NT2/D1 (cell line): ENCODE measurements at places on chromosomes 7 and 10.

DNA sequence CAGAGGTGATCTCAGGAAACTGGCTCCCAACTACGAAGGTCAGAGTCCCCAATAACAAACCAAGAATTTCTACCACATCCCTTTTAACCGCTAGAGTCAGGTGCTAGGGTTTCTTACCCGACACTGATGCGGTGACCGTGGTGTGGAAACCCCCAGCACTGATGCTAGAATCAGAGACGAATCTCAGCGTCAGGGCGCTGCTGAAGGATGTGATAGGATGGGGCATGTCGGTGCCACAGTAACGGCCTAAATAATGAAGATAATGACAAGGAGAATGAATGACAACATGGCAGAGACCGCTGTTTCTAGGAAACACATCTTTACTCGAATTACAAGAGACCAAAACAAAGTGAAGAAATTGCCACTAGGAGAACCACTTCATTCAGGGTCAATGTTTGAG is 131.1 kb upstream of the RSU1 start:
- no peak for DNase-seq

DNA sequence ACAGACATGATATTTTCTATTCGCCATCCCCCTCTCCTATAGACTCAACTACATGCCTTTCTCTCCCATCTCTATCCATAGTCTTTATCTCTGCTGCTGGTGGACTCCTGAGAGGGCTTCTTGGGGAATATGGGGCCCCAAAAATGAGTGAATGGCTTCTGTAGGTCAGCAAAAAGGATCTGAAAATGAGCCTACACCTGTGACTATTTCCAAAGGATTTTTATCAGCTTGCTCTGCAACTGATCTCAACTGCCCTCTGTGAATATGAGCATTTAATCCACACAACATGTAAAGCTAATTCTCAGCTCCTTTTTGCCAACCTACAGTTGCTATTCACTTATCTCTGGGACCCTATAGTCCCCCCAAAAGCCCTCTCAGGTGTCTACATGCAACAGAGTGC is 36.2 kb downstream of the PRSS2 start:
- DNase-seq: no peak

GRCh38 chr10:22271786-22272185 is 44.4 kb upstream of the COMMD3 start:
- DNase-seq: no peak

DNA sequence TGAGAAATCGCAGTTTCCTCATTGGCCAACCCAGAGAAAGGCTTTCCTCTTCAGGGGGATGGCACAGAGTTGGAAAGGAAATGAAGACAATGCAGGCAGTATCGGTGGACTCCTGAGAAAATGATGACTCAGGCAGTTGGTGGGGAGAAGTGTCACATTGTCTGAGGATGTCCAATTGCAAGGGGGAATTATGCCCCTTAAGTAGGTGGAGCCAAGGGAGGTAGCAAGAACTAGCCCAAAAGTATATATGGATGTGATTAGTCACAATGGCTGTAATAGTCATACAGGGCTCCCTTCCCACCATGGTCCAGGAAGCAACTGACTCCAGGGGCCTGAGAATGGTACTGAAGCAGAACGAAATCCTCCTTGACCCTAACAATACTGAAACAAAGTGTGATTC is 58.3 kb upstream of the EGFR start:
- DNase-seq: no peak

DNA sequence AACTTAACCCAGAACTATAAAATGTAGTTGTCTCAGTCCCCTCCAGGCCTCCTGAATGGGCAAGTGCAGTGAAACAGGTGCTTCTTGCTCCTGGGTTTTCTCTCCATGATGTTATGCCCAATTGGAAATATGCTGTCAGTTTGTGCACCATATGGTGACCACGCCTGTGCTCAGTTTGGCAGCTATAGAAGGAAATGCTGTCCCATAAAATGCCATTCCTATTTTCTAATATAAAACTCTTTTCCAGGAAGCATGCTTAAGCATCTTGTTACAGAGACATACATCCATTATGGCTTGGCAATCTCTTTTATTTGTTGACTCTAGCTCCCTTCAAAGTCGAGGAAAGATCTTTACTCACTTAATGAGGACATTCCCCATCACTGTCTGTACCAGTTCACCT is 45.2 kb downstream of the FGFBP3 start:
- no peak for DNase-seq

GRCh38 chr10:106436123-106436715 is 728.3 kb downstream of the SORCS1 start:
- no peak for DNase-seq

DNA sequence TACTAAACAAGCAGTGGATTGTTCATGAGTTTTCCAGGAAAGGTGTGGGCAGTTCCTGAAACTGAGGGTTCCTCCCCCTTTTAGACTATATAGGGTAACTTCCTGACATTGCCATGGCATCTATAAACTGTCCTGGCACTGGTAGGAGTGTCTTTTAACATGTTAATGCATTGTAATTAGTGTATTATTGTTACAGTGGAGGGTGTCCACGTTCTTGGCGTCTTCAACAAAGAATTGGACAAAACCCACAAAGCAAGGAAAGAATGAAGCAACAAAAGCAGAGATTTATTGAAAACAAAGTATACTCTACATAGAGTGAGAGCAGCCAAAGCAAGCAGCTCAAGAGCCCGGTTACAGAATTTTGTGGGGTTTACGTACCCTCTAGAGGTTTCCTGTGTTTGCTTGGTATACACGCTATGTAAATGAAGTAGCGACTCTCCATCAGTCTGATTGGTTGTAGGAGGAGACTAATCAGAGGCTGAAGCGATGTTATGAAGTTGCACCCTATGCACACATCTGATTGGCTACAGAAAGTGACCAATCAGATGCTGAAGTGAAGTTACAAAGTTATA is 175.2 kb downstream of the NSUN6 start:
- no peak for DNase-seq

- no peak for DNase-seq
Observed at GRCh38 chr10:110533149-110533548, 34.3 kb upstream of the SMC3 start.
